ENCODE measurements at places on chromosomes 5 and 9.

DNA sequence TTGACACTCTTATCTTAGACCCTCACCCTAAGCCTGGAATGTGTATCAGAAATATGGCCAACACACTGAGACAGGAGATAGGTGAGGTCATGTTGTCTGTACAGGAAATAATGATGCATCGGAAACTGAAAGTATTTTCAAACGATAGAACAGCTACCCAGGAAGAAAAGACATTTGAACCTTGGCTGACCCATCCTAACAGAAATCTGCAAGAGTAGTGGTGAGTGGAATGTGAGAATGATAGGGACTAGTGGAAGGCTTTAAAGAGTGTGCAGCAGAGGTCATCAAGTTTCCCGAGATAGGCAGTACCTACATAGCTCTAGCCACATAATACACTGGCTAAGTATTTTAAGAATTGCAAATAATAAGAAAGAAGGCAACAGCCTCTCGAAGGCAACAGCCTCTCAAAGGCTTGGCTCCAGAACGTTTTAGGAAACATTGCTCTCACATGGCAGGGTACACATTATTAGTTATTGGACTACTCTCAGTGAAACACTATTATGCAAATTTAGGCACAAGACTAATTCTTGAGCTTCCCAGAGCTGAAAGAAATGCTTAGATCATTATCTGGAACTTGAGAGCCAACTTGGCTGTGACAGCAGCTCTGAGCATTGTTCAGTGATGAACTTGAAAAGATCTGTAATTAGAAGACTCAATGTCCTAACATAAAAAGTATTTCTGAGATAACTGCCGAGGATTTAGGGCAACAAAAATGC is 133.1 kb upstream of the FBXL7 start:
- DNase-seq = no peak

GRCh38 chr5:5678909-5679308 is 256.4 kb downstream of the ICE1 start:
- no peak for DNase-seq

DNA sequence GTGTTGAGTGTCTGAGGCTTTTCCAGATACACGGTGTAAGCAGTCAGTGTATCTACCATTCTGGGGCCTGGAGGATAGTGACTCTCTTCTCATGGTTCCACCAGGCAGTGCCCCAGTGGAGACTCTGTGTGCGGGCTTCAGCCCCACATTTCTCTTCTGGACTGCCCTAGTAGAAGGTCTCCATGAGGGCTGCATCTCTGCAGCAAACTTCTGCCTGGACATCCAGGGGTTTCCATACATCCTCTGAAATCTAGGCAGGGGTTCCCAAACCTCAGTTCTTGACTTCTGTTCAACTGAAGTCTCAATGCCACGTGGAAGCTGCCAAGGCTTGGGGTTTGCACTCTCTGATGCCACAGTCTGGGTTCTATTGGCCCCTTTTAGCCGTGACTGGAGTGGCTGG is 256.6 kb upstream of the ITGA1 start:
- DNase-seq = no peak

DNA sequence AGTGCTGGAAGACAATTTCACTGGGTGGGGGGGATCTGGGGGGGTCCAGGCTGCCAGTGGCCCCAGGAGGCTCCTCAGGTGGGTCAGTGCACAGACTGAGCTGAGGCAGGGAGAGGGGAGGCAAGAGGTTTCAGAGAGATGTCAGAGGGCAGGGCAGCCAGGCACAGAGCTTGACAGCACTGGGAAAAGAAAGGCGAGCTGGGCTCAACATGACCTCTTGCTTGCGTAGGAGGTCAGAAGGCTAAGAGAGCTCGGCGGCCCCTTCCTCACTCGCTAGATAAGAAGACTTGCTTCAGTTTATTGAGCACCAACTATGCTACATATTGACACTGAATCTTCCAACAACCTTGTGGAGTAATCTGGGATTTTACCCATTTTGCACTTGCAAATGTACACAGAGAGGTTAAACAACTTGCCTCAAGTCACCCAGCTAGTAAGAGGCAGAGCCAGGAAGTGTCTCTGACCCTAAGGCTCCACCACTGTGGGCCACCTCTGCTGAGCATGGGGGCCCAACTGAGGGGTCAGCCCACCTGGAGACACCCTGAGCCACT is 3.5 kb downstream of the PDLIM7 start:
- DNase-seq = no peak

GRCh38 chr9:81389569-81389993 is 299.8 kb downstream of the TLE1 start:
- DNase-seq = no peak

DNA sequence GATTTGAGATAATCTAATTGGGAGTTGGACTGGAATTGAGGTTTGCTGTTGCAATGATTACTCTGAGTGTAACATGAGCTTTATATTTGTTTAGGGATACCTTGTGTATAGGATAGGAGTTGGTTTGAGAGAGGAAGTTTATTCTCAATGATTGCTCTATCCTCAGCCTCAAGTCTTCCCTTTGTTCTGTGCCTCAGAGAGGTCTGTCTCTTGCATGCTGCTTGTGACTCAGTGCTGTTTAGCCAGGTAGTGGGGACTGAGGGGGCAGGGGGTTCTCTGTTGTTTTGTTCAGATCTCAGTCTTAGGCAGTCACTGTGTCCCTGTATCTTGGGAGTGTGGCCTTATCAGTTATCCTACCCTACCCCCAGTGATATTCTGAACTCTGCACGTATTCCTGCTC is 192.1 kb downstream of the SPATA31D1 start:
- DNase-seq = no peak

DNA sequence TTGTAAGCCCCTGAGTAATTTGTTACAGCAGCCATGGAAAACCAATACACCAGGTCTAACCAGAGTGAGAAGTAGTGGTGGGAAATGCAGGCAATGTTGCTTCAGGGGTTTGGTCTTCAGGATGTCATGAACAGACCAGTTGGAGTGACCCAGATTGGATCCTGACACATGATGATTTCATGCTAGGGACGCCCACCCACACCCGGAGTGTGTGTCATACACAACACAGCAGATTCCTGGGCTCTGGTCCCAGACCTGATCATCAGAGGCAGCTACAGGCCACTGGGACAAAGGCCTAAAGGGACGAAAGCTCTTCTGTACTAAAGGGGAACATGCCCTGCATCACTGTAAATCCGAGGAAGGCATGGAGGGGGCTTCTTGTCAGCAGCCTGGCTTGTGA is 194.2 kb downstream of the NSG2 start:
- DNase-seq = no peak

DNA sequence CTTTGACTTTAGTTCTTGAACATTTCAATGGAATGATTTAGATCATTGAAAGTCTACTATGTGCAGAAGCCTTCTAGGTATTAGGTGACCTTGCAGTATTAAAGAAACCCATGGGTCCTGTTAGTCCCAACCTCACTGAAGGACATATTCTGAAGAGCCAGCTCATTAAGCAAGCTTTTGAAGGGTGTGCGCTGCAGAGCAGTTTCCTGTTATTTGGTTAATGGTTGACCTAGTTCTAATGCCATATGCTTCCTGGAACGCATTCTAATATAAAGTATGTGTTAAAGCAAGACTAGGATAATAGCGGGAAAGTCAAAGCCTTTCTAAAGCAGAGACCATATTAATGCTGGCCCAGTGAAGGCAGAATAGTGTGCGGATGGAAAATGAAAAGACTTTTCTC is 20.1 kb downstream of the ZNF462 start:
- no peak for DNase-seq

GRCh38 chr9:115628426-115628825 is 510.5 kb upstream of the TNC start:
- DNase-seq = no peak

DNA sequence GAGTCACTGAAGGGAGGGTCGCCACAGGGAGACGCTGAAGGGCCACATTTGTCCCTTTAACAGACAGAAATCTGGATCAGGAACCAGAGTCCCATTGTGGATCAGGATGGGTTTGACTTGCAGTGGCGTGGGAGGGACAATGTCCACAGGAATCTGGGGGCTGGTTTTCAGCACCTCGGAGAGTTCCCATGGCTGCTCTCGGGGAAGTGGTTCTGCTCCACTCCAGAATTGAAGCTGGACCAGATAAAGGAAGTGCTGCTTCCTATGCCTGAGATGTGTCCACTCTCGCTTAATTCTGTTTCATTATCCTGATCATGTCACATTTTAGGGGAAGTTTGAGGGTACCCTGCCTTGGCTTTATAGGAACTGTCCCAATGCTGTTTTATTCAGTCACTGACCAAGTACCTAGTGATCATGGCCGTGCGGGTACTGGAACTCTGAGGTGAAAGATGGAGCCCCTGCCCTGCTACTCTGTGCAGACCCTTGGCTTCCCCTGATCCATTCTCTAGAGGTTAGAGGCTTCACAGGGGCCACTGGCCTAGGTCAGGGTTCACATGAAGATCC is 28.7 kb downstream of the ENHO start:
- DNase-seq = no peak

GRCh38 chr5:145260670-145261069 is 574.5 kb downstream of the PRELID2 start:
- no peak for DNase-seq

DNA sequence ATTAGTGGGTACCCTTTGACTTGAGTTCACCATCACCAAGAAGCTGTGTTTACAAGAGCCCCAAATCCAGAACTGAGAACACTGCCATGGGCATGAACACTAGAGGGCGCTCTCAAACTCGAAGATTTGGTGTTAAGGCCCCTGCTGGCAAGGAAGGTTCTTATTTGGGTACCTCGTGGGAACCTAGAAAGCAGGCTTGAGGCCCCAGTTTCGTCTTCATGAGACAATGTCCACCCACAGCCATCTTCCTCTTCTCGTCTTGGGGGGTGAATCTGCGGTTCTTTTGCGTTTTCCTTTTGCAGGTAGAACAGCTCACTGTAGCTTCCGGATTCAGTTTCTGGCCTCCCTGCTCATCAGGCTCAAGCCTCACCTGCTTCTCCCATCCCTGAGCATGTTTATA is 184.0 kb downstream of the SEMA5A start:
- no peak for DNase-seq

GRCh38 chr5:59098743-59099142 is 515.9 kb downstream of the RAB3C start:
- DNase-seq = no peak

DNA sequence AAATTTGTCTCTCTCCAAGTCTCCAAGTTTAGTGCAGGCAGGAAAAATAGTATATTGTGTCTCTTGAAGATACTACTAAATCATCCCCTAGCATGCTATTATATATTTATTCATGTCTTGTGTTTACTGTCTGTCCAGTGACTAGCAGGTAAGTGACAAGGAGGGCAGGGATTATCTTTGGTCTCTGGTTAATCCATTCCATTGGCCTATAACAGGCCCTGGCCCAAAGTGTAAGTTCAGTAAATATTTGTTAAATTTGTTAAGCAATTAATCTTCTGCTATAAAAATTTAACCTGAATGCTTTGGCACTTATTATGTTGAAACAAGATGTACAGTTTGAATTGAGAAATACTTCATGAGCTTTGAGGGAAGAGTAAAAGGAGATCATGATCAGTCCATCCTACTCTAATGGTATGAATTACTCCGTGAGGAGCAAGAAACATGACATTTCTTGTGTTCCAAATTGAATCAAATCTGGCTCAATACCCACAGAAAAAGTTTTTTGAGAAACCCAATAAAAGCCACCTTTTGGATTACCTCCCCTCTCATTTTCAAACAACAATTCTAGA is 219.7 kb downstream of the DTWD2 start:
- no peak for DNase-seq

GRCh38 chr9:96383165-96383942 is at the start of gene SLC35D2:
Gene SLC35D2 (minus strand): TSS chr9:96383711. CDS start chr9:96383634, 77 bp downstream.
- peak; percentile 10 for DNase-seq

DNA sequence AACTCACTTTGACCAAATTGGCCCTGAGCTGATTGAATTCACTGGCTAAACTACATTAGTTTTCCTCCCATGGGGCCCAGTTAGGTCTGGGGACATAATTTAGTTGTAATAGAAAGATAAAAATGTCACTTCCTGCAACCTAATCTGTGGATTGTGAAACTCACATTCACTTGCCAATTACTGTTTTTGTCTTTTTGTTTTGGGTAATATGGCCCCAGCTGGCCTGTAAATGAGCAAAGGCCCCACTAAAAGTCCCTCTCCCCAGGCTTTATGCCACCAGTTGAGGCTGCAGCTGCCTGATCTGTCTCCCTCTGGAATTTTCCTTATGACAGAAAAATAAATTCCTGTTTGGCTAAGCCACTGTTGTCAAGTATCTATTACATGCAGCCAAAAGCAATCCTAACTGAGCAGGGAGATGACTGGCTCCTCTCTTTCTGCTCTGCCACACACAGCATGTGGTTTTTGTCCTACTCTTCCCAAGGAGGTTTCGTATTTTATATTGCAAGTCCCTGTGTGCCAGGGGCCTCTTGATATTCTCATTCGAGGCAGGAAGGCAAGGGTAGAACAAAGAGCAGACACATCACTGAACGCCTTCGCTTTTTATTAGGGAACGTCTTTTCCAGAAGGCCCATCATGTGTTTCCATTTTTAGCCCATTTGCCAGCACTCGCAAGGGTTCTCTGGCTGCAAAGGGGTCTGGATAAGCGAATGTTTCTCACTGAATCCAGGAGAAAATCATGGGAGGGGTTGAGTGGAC is 24.1 kb upstream of the SLC25A48 start:
- DNase-seq = no peak

DNA sequence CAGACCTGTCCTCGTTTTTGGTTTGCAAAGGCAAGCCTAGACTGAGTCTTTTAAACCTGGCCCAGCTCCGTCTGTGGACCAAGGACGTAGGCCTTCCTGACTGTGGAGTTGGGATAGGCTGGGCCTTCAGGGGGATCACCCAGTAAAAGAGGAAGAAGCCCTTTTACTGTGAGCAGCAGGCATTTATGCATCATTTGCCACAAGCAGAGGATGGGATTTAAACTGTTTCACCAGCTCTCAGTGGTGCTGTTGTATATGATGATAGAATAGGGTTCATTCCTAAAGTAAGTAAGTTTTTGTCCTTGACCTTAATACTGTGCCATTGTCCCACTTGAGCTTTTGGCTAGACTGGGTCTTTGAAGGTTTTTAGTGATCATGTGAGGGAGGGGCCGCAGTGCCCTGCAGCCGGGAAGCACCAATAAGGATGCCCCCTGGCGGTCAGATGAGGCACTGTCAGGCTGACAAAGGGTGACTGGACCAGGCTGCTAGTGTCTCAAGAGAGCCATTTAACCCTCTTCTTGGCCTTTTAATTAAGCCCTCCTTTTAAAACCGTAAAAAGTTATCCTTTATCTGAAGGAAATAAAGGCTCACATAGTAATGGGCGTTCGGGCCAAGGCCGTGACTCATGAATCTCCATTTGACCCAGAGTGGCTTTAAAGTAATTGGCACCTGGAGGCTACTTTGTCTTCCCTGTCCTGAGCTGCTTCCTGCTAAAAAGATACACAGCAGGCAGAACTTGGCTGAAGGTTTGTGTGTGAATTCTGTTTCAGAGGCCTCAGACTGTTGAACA is 74.0 kb downstream of the UBAP1 start:
- DNase-seq = peak; percentile 54

- DNase-seq = no peak
Measured at GRCh38 chr9:3419893-3420292, 105.9 kb downstream of the RFX3 start.

DNA sequence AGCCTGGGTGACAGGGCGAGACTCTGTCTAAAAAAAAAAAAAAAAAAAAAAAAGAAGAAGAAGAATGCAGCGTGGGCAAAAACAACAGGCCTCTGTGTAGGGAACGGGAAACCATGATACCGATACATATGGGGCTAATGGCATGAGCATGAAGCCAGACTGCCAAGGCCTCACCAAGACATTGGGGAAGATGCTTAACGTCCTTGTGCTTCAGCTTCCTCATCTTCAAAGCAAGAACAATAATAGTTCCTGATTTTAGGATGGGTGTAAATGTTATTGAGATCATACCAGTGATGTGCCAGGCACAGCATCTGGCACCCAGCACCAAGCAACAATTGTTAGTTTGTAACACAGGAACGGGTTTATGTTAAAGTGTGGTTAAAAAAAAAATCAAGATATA is 51.4 kb downstream of the NEURL1B start:
- no peak for DNase-seq

- no peak for DNase-seq
Measured at GRCh38 chr9:114452219-114453165, 52.8 kb downstream of the WHRN start.

All from activated T-helper 9 cell treated with anti-CD3 and anti-CD28 coated beads, Interleukin-2, amount 50 U/mL, for 16 hours (primary cell).